ENCODE measurements at places on chromosomes 16 and 17. TPM values are rescaled to one million over a fixed set of nuclear protein-coding genes. Genes with fewer than 3 reads are reported as not detected.

The PLA2G10 gene
- total RNA-seq, result not detected

The KRT39 gene
- not detected for total RNA-seq

The KLHL10 gene
- total RNA-seq, result 0.25 TPM

The HP gene
- total RNA-seq, result 1.0 TPM

All from motor neuron (in vitro differentiated cells).